Pulmonary artery endothelial cell (primary cell): ENCODE measurements at places on chromosomes 1 and 21. TPM values are rescaled to one million over a fixed set of nuclear protein-coding genes. Genes with fewer than 3 reads are reported as not detected.

GRCh38 chr21:42363312-42363711 lies 3.0 kb downstream of the TFF1 start:
- no peak for DNase-seq

- no peak for DNase-seq
Observed at GRCh38 chr1:183126528-183126927, 59.5 kb upstream of the LAMC2 start.

DNA sequence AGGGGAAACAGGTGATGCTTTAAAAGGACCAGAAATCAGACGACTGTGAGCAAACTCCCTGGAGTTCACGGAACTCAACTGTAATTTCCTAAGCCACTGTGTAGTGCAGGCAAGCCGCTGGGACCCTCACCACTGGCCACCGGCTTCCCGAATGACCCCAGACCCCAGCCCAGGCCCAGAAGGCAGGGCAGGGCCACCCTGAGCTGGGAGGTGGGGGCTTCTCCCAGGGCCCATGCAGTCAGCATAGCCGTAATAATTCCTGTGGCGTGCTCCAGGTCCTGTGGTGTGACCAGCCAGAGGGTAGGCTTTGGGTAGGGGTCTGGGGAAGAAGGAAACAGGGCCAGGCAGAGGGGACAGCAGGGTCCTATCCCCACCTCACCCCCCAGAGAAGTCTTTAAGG lies 3.5 kb upstream of the ARF1 start:
- DNase-seq: no peak

- DNase-seq: no peak
Observed at GRCh38 chr1:225883616-225884265, 1.6 kb upstream of the TMEM63A start.

DNA sequence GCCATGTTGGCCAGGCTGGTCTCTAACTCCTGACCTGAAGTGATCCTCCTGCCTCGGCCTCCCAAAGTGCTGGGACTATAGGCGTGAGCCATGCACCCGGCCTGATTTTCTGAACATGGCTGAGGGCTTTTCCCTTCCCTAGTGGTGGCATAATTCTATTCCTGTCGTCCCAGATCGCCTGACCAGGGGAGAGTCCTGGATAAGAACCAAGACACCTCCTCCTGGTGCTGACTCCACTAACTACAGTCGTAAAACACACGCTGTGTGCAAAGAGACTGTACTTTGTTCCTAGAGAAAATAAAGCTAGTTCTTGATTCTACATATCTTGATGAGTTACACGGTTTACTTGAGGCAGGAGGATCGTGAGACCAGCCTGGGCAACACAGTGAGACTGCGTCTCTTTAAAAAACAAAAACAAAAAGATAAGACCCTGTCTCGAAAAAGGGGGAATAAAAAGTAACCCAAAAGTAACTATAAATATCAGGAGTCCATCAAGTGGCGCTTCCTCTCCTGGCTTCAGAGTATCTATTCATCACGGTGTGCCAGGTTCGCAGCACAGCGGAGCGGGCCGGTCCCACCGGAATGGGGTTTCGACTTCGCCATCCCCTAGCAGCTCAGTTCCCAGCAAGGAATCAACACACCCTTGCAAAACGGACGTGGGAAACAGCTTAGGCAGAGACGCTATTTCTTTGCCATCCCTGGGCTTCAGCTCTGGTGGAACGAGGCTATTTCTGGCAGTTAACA lies 973 bp downstream of the SDF4 start:
- peak; percentile 30 for DNase-seq

- DNase-seq: no peak
Observed at GRCh38 chr1:14611792-14612191, 13.3 kb downstream of the KAZN start.

DNA sequence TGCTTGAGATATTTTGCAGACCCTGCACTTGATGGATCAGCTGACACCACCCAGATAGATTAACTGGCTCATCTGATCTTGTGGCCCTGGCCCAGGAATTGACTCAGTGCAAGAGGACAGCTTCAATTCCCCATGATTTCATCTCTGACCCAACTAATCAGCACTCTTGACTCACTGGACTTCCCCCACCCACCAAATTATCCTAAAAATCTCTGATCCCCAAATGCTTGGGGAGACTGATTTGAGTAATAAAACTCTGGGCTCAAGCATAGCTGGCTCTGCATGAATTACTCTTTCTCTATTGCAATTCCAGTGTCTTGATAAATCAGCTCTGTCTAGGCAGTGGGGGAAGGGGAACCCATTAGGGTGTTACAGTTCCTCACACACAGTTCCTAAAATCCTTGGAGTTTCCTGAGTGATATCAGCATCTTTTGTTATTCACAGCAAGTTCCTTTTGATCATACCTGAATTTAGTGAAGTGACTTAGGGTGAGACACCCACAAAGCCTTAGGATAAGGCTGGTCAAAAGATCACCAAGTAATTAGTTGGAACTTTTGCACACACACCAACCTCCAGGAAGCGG lies 104.2 kb downstream of the COP1 start:
- DNase-seq: no peak

- DNase-seq: no peak
Observed at GRCh38 chr21:38244885-38245869, 11.6 kb upstream of the KCNJ15 start.

DNA sequence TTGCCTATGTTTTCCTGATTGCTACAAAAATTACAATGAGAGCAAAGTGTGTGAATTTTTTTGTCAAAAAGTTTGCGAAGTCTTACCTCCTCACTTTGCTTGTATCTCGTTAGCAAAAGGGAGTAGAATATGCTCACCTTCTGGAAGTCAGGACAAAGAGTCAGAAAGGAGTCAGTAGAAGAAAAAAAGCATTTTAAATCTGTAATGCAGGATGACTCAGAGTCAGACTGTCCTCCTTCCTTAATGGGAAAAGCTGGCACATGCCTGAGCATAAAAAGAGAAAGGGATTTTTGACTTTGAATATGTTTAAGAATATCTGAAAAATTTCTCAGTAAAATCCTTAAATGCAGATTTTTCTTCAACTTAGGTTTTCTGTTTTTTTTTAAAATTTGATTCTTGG lies 14.2 kb upstream of the VN1R5 start:
- DNase-seq: no peak

- DNase-seq: no peak
Observed at GRCh38 chr21:44557491-44558328, 885 bp downstream of the KRTAP10-3 start.

- DNase-seq: no peak
Observed at GRCh38 chr21:45261093-45261492, 26.6 kb downstream of the POFUT2 start.

GRCh38 chr1:209045331-209046057 lies 538.0 kb upstream of the CAMK1G start:
- DNase-seq: no peak

DNA sequence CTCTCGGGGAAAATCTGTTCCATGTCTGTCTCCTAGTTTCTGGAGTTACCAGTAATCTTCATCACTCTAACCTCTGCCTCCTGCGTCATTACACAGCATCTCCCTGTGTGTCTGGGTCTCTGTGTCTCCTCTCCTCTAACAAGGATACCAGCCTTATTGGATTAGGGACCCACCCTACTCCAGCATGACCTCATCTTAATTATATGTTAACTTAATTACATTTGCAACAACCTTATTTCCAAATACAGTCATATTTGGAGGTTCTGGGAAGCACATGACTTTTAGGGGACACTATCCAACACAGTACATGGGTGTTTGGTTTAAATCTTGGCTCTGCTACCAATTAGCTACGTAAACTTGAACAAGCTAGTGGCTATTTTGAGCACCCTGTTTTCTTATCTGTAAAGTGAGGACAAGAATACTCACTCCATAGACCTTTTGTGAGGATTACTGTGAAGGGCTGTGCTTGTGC lies 83.9 kb upstream of the SGIP1 start:
- no peak for DNase-seq

DNA sequence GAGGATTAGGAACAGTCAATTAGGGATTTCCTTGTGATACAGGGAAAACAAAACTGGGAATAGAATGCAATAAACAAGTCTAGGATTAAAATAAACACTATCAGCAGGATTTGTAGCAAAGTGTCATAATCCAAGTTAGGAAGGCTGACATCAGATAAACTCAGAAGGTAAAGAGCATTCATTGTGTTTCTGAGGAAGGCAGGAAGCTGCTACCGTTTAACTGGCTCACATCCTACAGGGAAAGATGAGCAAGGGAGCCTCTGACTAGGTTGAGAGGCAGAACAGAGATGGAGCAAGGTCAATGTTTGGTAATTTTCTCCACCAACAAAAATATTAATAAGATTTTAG lies 124.7 kb downstream of the POU2F1 start:
- no peak for DNase-seq

GRCh38 chr1:166822385-166822784 lies 16.9 kb upstream of the POGK start:
- DNase-seq: no peak

GRCh38 chr1:183198463-183198862 lies 12.4 kb downstream of the LAMC2 start:
- no peak for DNase-seq

GRCh38 chr1:152707860-152708259 lies at the start of gene LCE4A:
Gene LCE4A (plus strand): TSS chr1:152708160. CDS start chr1:152709076, 916 bp downstream.
- DNase-seq: no peak

DNA sequence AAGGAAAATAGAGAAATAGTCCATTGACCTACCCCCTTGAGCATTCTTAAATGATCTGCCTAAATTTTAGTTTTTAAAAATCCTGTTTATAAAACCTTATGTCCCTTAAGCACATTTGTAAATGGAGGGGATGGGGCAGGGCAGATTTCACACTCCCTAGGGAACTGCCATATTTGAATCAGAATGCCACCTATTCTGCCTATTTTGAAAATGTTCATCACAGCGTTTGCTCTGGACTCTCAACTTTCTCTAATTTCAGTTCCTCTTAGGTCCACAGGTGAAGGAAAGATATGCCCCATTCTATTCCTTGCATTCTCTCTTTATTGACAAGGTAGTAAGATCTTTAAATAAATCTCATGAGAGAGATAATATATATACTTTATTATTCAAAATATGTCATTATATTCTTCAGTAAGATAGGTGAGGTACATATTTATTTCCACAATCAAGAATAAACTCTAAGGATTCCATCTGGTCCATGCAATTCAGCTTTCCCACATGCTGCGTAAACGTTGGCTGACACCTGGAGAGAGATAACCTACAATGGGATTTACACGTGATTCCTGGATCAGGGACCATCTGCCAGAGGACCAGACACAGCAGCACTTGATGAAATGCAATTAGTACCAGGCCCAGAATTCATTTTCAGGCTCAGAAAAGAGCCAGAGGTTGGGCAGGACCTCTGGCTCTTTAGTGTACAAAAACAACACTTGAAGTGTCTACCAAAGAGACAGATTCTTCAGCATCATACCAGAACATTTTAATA lies 1.2 kb upstream of the LPGAT1 start:
- DNase-seq: no peak

DNA sequence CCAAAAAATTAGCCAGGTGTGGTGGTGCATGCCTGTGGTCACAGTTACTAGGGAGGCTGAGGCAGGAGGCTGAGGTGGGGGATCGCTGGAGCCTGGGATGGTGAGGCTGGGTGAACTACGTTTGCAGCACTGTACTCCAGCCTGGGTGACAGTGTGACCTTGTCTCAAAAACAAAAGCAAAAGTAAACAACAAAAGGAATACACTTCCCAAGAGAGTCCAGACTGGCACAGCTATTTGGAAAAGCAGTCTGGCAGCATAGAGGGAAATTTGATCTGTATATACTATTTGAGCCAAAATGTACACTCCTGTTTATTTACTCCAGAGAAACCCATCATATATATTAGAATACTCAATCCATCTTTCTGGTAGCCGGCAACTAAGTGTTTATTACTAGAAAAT lies 107.0 kb upstream of the HMCN1 start:
- no peak for DNase-seq

GRCh38 chr1:37872692-37873091 lies 13.3 kb upstream of the MTF1 start:
- no peak for DNase-seq

DNA sequence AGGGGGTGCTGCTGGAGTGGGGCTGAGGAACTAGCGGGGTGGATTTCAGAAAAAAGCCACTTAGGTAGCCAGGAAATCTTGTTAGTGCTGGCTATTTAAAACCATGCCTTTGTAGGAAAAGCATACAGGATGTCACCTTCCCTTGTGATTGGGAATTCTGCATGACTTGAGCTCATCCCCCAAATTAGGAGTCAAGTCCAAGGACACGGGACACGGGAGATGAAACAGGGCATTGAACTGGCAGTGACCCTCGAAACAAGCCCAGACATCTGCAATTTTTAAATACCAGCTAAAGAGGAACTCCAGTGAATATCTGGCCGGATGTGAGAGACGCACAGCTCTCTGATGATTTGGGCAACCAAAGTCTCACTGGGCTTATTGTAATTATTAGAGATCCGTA lies 32.8 kb downstream of the C2CD2 start:
- no peak for DNase-seq

- no peak for DNase-seq
Observed at GRCh38 chr1:82392946-82393345, 592.2 kb downstream of the ADGRL2 start.

DNA sequence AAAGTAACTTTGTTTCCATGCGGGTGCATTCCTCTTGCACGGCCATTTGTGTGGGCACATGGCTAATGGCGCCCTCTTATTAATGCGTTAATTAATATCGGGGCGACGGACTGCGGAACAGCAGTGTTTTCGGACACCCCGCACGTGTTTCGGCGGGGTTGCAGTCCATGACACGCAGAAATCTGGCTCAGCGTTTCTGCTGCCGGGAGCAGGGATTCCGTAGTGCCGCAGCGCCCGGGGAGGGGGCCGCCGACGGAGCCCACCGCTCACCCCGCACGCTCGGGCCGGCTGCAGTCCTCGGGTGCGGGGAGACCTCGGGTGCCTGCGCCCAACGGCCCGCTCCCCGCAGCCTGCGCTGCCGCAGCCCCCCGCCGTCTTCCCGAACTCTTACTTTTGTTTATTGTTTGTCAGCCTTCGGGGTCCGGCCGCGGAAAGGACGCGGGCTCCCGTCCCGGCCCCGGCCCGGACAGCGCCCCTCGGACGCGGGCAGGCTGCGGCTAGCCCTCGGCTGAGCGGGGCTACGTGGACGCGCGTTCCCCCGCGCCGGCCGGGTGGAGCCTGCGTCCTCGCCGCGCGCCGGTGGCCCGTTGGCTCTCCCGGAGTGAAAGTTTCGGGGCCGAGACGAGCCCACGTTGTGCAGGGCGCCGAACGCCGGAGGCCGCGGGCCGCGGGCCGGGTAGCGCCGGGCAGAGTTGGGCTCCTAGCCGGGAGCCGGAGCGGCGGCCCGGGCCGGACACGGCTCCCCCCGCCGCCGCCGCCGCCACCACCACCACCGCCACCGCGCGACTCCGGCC lies 849 bp downstream of the NFIA start:
- DNase-seq: no peak

DCDC2B gene
- total RNA-seq: not detected in 2 replicates

QSOX1 gene
- total RNA-seq: 121 and 139 TPM in 2 replicates

WNT9A gene
- 4.1 and 4.9 TPM in 2 replicates for total RNA-seq

SIPA1L2 gene
- total RNA-seq: 9.9 and 20.6 TPM in 2 replicates

ADORA3 gene
- total RNA-seq: not detected in 2 replicates

BCAS2 gene
- total RNA-seq: 37.8 and 51.3 TPM in 2 replicates

OR10J1 gene
- not detected in 2 replicates for total RNA-seq

OR2AK2 gene
- total RNA-seq: not detected in 2 replicates

KLHL20 gene
- total RNA-seq: 34.1 and 48.8 TPM in 2 replicates

IVL gene
- under 0.01 TPM in 1 of 2 replicates, not detected in the other for total RNA-seq

SPATA21 gene
- total RNA-seq: not detected in 2 replicates

EXO1 gene
- total RNA-seq: 11.7 and 16.9 TPM in 2 replicates

AHCTF1 gene
- total RNA-seq: 26.1 and 38.2 TPM in 2 replicates

KRTAP21-3 gene
- total RNA-seq: not detected in 2 replicates

HOOK1 gene
- total RNA-seq: not detected in 2 replicates

BRINP3 gene
- total RNA-seq: not detected in 2 replicates

SLC6A17 gene
- total RNA-seq: under 0.01 TPM in 1 of 2 replicates, not detected in the other

ATAD3C gene
- 0.20 TPM in 1 of 2 replicates, not detected in the other for total RNA-seq

LCE1D gene
- not detected in 2 replicates for total RNA-seq

ZMYND12 gene
- total RNA-seq: 0.28 and 0.40 TPM in 2 replicates

CEP350 gene
- 40.6 and 60.0 TPM in 2 replicates for total RNA-seq

LIPI gene
- total RNA-seq: not detected in 2 replicates

TTC3 gene
- 115 and 130 TPM in 2 replicates for total RNA-seq
